Fibroblast of lung (primary cell): ENCODE measurements at places on chromosomes 1 and 21. TPM values are rescaled to one million over a fixed set of nuclear protein-coding genes. Genes with fewer than 3 reads are reported as not detected.

Gene SAMD13
- total RNA-seq: 1.3 and 2.5 TPM in 2 replicates

Gene GNG12
- 103 and 127 TPM in 2 replicates for total RNA-seq

Gene INKA2
- total RNA-seq: 3.5 and 3.9 TPM in 2 replicates

Gene HSD17B7
- total RNA-seq: 21.6 and 50.4 TPM in 2 replicates

Gene HMGCS2
- total RNA-seq: not detected in 2 replicates
